ENCODE measurements at places on chromosomes 12 and 14. TPM values are rescaled to one million over a fixed set of nuclear protein-coding genes. Genes with fewer than 3 reads are reported as not detected.

DNA sequence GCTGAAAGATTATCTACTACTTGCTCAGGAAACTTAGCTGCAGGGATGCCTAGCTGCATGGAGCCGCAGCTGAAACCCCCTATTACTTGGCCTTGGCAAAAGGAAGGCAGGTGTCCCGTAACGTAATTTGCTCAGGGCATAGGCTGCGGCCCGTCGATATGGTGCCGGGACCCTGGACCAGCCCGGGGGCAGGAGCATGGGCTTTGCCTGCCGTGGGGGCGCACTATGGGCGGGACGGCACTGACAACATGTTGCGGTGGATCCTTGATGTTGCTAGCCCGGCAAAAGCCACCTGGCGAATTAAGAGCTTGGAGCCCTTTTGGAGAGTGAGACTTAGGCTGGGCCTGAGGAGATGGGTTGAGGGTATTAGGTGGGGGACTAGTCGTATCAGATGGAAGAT, 1551.2 kb downstream of the AACS start:
- no peaks in the 10 kb centered on the region for H3K36me3 ChIP-seq
- DNase-seq, result no peak
- H3K4me1 ChIP-seq, result no peaks in the 10 kb centered on the region
- no peak overlapping the region for H3K4me3 ChIP-seq
- H3K27ac ChIP-seq, result no peak overlapping the region

GRCh38 chr12:70883855-70884254, 36.7 kb downstream of the PTPRR start:
- no peak overlapping the region for H3K4me3 ChIP-seq
- H3K36me3 ChIP-seq, result no peaks in the 10 kb centered on the region
- DNase-seq, result no peak
- H3K27ac ChIP-seq, result no peak overlapping the region

DNA sequence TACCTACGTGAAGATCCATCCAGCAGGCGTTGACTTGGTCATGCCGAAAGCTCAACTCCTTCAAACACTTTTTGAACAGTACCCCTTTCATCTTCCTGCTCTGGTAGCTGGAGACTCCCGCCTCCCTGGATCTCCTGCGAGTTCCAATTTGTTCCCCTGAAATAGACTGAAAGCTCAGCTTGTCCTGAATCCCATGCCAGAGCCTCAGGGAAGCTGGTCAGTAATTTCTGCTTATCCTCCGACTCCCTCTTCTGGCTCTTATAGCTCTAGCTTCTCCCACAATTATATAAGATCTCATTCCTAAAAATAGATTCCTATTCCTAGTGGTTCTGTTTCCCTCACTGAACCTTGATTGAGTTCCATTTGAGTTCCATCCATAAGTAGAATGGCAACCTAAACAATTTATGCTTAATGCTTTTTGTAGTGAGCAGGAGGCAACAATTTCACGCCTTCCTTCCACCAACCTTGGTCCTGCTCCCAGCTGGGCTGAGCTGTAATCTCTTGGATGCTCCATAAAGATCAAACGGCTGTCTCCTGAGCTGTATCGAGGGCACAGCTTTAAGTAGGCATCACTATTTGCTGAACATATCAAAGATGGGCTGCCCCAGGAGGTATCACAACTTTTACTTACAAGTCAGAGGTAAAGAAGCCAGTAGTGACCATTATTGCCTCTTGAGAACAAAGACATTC, 8.0 kb upstream of the TMEM132C start:
- no peak overlapping the region for H3K27ac ChIP-seq
- H3K27me3 ChIP-seq, result no peaks in the 10 kb centered on the region
- H3K4me3 ChIP-seq, result no peak overlapping the region
- no peak for DNase-seq
- H3K36me3 ChIP-seq, result no peaks in the 10 kb centered on the region
- H3K4me1 ChIP-seq, result no peaks in the 10 kb centered on the region

GRCh38 chr14:91261115-91261514, 16.6 kb upstream of the GPR68 start:
- no peaks in the 10 kb centered on the region for H3K36me3 ChIP-seq
- no peak overlapping the region for H3K4me3 ChIP-seq
- H3K27ac ChIP-seq, result no peak overlapping the region
- no peaks in the 10 kb centered on the region for H3K4me1 ChIP-seq

DNA sequence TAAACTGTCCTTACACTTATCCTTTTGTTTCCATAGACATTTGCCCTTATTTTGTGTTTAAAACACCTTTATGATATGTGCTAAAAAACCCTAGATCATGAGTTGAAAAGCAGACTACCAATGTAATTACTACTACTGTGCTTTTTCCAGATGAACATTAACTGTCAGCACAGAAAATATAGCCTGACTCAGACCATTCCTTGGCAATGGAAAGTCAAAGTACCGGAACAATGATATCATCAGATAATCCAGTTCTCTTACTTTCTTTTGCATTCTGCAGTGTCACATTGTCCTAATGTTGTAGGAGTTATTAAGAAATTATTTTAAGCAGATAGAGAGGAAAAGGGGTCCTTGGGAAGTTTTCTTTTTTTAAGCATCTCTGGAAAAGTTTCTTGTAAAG, 1189.0 kb upstream of the FLRT2 start:
- DNase-seq, result peak; percentile 28
- no peak overlapping the region for H3K27ac ChIP-seq
- no peaks in the 10 kb centered on the region for H3K27me3 ChIP-seq
- H3K4me1 ChIP-seq, result no peaks in the 10 kb centered on the region
- no peaks in the 10 kb centered on the region for H3K36me3 ChIP-seq

- H3K36me3 ChIP-seq, result no peaks in the 10 kb centered on the region
- no peaks in the 10 kb centered on the region for H3K27me3 ChIP-seq
- DNase-seq, result peak; percentile 56
- H3K4me3 ChIP-seq, result no peak overlapping the region
These were observed 50.4 kb downstream of the CHGA start for GRCh38 chr14:92973261-92973797.

DNA sequence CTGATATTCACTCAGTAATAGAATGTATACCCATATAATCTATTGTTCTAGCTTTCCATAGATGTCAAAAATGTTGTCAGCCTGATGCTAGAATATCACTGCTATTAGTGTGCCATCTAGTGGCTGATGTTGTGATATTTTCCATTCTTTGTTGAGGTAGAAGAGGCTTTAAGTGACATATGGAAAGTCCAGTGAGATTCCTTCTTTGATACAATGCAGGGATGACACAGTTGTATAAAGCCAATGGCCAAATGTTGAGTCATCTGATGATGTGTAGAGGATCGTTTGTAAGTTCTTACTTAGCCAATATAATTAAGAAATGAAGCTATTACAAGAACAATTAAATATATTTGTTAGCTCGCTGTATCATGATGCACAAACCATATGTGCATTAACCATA, 58.1 kb upstream of the PCED1B start:
- no peak overlapping the region for H3K27ac ChIP-seq
- H3K4me1 ChIP-seq, result peaks cover 15% of the 10 kb centered on the region
- H3K36me3 ChIP-seq, result no peaks in the 10 kb centered on the region
- peak; percentile 86 for DNase-seq
- no peaks in the 10 kb centered on the region for H3K27me3 ChIP-seq
- no peak overlapping the region for H3K4me3 ChIP-seq

DNA sequence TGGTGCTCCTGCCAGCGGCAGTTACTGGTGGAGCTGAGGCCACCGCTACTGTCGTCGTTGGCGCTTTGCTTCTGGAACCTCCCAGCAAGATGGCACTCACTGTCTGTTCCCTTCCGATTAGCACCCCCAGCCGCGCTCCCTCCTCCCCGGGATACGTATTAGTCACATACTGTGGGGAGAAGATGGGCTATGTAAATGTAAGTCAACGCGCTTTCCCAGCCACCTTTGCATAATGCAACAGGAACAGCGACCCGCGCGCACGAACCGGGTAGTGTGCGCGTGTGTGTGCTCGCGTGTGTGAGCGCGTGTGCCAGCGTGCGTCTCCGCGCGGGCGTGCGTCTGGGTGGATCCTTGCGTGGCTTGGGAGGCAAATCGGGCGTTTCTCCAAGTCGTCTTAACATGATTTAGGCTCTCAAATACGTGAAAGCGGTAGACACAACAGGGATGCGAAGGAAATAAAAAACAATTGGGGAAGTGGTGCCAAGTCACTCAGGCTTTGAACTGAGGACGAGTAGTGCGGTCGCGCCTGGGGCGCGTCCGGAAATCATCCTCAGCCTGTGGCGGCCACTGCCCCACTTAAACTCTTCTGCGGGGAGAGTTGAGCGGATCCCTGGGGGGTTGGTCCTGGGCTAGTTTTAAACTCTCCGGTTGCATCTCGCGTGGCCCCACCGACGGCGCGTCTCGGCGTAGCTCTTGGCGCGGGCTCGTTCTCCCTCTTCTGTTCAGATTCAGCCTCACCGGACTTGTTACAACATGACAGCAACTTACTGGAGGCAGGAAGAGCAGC, 1.8 kb downstream of the FLRT2 start:
- no peaks in the 10 kb centered on the region for H3K27me3 ChIP-seq
- peak overlapping the region; percentile 67 for H3K4me3 ChIP-seq
- DNase-seq, result peak; percentile 73
- H3K4me1 ChIP-seq, result peaks cover 9% of the 10 kb centered on the region

- H3K27ac ChIP-seq, result no peak overlapping the region
- H3K4me3 ChIP-seq, result no peak overlapping the region
- H3K27me3 ChIP-seq, result no peaks in the 10 kb centered on the region
- no peaks in the 10 kb centered on the region for H3K36me3 ChIP-seq
- DNase-seq, result no peak
- no peaks in the 10 kb centered on the region for H3K4me1 ChIP-seq
These were observed 653.3 kb upstream of the MIS18BP1 start for GRCh38 chr14:45906257-45906656.

GRCh38 chr14:76591266-76591665, 170.0 kb upstream of the VASH1 start:
- H3K36me3 ChIP-seq, result no peaks in the 10 kb centered on the region
- no peaks in the 10 kb centered on the region for H3K4me1 ChIP-seq
- H3K4me3 ChIP-seq, result no peak overlapping the region

- H3K36me3 ChIP-seq, result no peaks in the 10 kb centered on the region
- no peak overlapping the region for H3K27ac ChIP-seq
- H3K4me1 ChIP-seq, result peaks cover 23% of the 10 kb centered on the region
- no peaks in the 10 kb centered on the region for H3K27me3 ChIP-seq
These were observed 16.9 kb downstream of the ABCB9 start for GRCh38 chr12:122949405-122949804.

DNA sequence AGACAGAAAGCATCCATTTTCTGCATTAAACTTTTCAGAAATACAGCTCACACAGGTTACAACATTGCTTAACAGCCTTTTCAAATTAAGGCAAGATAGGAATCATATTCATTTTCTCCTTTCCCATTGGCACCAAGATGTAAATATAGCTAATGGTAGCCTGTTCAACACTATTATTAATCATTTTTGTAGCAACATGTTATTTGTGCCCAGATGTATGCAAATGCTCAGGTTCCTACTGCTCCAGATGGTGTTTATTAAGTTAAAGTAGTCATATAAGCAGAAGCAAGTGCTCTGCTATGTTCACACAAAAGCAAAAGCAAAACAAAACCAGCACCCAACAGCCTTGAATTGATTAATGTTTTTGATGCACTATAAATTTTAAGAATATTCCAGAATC, 1110.6 kb downstream of the SLC6A15 start:
- DNase-seq, result no peak
- H3K27me3 ChIP-seq, result no peaks in the 10 kb centered on the region
- no peaks in the 10 kb centered on the region for H3K36me3 ChIP-seq
- H3K27ac ChIP-seq, result no peak overlapping the region
- H3K4me3 ChIP-seq, result no peak overlapping the region
- no peaks in the 10 kb centered on the region for H3K4me1 ChIP-seq

GRCh38 chr12:107007411-107007810, 20.5 kb upstream of the MTERF2 start:
- no peak for DNase-seq
- H3K27ac ChIP-seq, result no peak overlapping the region
- H3K36me3 ChIP-seq, result no peaks in the 10 kb centered on the region
- no peak overlapping the region for H3K4me3 ChIP-seq
- H3K27me3 ChIP-seq, result no peaks in the 10 kb centered on the region

Gene GLI1
- total RNA-seq, result 2.0 TPM

Gene KRT74
- total RNA-seq, result not detected

Gene MYF5
- not detected for total RNA-seq

Gene FOXN4
- total RNA-seq, result not detected

Gene GPR132
- 0.26 TPM for total RNA-seq

Gene TMEM121
- 8.0 TPM for total RNA-seq

Measured in fibroblast of lung (primary cell).